ENCODE measurements at places on chromosomes 11 and 22.

DNA sequence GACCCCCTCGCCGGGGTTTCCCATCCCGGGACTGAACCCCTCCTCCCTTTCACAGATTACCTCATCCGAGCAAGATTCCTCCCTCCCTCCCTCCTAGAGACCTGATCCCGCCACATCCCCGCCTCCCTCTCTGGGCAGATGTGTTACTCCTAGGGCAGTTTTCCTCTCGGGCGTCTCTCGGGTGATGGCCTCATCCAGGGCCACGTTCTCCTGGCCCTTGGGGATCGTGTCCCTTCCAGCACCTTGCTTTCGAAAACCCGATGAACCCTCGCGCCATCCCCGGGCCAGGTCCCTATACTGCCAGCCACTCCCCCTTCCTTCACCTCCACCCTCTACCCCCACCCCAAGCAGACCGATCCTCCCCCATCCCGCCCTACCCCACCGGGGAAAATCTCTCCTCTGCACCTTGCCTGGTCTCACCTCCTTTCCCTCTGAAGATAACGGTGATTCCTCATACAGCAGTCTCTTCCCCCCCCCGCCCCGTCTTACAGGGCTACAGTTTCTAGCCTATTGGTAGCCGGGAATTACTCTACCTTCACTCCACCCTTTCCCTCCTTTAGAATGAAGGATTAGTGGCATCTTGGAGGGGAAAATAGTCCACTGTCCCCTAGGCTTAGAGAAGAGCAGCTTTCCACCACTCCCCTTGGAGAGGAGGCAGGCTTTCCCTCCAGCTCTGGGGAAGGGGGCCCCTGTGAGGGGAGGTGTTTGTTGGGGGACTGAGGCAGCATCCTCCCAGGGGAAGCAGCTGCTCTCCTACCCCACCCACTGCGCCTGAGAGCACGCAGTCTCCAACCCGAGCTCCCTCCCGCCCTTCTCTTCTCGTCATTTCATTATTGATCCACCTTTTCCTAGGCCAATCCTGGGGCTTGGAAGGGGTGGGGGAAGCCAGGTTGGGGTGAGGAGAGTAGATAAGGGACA is 1.2 kb downstream of the KMT2A start:
- DNase-seq = no peak

GRCh38 chr11:279040-279965 is 1.1 kb downstream of the NLRP6 start:
- no peak for DNase-seq

- DNase-seq = no peak
Measured at GRCh38 chr22:42893371-42894150, 36.5 kb upstream of the ARFGAP3 start.

- no peak for DNase-seq
Measured at GRCh38 chr22:36075230-36075629, 46.6 kb upstream of the RBFOX2 start.

DNA sequence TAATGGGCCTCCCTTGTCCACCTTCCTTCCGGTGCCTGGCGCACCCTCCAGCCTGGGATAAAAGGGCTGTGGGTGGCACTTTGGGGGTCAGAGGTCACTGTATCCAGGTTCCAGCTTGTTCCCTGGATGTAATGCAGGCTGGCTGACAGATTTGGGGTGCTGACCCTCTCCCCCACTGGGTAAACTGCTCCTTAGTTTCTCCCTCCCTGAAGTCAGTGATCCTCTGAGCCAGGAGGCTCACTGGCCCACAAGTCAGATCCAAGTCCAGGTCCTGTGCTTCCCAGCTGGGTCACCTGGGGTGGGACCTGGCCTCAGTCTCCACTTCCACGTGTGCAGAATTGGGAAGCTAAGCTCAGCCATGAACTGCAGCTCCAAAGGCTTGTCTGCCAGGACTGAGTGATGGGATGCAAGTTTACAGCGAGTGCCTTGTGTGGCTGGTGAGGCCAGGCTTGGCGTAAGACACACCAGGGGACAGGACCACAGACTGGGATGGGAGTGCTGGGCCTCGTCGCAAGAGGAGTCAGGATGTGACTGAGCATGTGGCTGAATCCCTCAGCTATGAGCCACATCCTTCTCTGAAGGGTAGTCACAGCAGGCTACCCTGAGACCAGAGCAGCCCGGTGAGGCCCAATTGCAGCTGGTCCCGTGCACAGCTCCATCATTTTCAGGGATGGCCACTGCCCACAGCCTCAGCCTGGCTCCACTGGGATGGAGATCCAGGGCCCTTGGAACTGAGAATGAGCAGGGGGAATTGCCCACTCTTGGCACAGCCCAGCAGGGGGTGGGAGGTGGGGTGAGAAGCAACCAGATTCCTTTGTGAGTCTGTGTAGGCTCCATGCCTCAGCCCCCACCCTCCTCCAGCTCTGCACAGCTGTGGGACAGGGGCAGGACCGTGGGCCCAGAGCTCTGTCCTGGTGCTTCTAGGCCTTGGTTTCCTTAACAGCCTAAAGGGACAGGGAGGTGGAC is 7.2 kb downstream of the SHISA8 start:
- DNase-seq = no peak

DNA sequence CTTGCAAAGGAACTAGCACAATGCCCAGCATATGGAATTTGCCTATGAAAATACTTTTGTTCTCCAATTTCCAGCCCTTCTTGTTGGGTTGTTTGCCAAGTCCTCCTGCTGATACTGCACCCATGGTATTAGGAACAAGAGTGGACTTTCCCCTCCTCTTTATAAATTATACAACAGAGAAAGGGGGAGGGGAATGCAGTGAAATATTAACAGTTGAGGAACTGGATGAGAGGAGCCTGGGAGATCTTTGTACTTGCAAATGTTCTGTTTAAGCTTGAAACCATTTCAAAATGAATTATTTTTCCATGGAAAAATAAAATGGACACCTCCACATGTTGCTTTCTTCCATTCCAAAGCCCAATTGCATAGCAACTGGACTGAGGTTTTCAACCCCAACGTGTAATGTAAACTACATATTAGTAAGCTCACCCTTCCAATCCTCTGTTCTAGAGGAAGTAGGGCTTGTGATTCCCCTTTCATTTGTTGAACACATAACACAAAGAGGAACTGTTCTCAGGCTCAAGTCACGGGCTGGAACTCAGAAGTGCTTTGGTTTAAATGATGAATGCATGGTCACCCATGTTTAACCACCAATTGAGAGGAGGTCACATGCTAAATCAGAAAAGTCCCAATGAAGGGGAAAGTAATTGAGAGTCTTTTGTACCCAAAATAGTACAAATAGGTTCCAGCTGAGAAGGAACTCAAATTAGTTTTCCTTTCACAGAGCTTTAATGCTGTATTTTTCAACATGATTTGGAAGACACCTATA is 66.2 kb upstream of the ZC3H12C start:
- peak; percentile 49 for DNase-seq

- no peak for DNase-seq
Measured at GRCh38 chr11:75029836-75030631, 41.3 kb downstream of the NEU3 start.

GRCh38 chr11:83682611-83682973 is 396.4 kb upstream of the CCDC90B start:
- no peak for DNase-seq

DNA sequence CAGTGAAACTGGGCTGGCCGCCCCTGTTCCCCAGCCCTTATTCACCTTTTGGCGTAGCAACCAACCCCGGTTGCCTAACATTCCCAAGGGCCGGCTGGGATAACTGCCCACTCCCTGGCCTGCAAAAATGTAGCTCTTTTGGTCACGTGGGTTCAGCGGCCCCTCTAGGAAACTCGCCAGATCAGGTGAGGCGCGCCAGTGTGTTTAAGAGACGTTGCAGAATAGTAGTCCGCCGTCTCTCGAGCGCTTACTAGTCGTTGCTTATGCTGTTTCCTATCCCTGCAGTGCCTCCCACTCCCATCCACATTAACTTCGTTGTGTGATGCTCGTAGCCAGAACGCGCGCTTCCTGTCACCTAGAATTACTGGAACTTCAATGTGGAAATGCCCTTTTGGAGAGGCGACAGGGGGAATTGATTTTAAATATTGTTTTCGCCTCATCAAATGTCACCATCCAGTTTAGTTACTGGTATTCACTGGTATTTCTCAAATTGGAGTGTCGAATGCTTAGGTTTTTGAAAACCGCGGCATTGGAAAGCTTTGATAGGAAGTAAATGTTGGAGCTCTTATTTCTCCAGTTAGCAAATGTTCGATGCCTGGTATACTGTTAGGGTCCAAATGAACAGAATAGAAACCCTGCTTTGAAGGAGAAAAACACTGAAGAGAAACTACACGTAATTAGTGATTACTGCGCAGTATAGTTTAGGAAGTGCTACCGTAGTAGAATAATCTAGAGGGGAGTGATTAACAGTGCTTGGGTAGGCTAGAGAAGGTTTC is 823 bp downstream of the CEP57 start:
- DNase-seq = peak; percentile 21

GRCh38 chr22:21948824-21949568 is 3.7 kb downstream of the PPM1F start:
- DNase-seq = no peak

- DNase-seq = no peak
Measured at GRCh38 chr11:106275151-106275550, 197.7 kb downstream of the AASDHPPT start.

DNA sequence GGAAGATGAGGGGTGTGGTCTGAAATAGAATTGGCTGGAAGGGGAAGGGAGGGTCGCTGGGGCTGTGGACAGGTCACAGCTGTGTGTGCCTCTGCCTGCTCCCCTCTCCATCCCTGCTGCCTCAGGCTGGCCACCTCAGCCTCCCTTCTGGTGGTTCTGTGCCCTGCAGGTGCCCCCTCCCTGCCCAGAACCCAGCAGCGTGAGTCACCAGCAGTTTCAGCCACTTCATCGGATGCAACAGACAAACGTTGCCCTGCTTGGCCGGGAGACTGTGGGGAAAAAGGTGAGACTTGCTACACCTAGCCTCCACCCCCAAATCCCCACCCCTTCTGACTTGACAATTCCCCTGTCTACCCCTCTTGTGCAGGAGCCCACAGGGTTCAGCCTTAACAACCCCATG is 21.8 kb upstream of the LRRC10B start:
- no peak for DNase-seq

- no peak for DNase-seq
Measured at GRCh38 chr11:35107861-35108260, 31.1 kb upstream of the CD44 start.

DNA sequence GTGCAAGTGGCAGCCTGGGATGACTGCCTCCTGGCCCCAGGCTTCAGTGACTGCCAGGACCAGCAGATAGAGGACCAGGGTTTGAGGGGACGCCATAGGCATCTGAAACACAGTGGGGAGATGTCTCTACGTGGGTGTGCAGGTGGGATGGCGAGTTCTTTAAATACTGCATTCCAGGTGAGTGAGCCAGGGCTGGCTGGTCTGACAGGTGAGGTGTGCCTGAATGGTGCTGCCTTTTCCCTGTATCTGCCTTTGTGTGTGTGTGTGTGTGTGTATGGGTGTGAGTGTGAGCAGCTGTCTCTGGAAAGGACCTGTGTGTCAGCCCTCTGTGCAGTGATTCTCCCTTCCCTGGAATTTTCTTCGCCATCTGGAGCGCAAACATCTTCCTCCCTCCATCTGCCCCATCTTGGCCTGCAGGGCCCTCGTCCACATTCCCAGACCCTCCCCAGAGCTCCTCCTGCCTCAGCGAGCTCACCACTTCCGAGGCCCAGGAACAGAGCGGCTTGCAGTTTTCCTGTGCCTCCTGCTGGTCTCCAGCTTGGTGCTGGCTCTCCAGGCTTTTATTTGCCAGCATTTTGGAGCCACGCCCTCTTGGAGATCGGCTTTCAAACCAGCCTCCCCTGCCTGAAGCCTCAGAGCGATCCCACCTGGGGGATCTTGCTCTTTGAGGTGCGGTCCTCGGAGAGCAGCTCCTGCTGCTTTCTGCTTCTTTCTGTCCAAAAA is at the start of gene GPHA2:
Gene GPHA2, minus strand, starts transcription at position 535 of the 723 bp plus-strand sequence. Its CDS starts 433 bp downstream, at position 102.
- DNase-seq = no peak

GRCh38 chr11:69215216-69215615 is 59.5 kb downstream of the SMIM38 start:
- DNase-seq = no peak

DNA sequence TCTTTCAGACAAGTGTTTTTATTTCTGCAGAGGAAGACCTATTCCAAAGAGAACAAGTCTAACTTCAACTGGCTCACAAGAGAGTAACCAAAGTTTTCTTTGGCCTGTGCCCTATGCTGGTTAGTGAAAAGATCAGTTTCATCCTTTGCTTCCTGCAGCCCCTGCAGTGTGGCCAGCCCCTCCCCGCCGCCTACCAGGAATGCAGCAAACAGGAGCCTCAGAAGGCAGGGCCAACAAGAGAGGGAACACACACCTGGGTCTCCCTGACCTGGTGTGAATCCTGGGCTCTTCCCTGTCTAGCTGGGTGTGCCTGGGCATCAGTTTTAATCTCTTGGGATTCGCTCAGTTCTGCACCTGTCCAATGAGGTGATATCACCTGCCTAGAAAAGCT is 21.5 kb upstream of the SCARF2 start:
- no peak for DNase-seq

DNA sequence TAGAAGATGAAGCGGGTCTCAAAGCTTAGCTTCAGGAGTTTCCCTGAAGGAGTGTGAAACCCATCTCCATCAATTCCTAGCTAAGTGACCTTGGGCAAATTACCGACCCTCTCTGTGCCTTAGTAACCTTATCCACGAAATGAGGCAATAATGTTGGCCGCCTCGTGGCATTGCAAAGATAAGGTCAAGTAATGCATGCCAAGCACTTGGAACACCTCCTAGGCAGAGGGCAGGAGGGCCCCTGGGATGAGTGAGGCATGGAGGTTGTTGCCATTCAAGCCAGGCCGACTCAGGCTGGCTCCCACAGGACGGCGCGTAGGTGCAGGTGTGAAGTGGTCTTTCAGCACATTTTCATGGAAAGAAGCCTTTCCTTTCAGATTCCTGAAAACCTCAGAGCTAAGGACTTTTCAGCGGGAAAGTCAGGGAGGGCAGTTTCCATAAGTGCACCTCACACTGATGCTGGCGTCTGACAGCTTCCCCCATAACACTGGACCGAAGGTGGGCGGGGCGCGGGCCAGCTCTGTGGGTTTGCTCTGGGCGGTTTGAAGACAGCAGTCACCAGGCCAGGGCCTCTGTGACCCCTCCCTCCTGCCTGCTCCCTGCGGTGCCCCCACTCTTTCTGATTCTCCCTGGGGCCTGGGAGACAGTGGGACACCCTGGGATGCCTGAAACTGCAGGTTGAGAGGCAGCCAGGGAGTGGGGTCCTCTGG is 25.2 kb downstream of the RPS6KA4 start:
- no peak for DNase-seq

- DNase-seq = no peak
Measured at GRCh38 chr11:91946397-91946951, 278.1 kb upstream of the FAT3 start.

GRCh38 chr11:128709402-128709801 is 15.5 kb downstream of the FLI1 start:
- no peak for DNase-seq

- no peak for DNase-seq
Measured at GRCh38 chr11:113728814-113729213, 22.7 kb upstream of the TMPRSS5 start.

DNA sequence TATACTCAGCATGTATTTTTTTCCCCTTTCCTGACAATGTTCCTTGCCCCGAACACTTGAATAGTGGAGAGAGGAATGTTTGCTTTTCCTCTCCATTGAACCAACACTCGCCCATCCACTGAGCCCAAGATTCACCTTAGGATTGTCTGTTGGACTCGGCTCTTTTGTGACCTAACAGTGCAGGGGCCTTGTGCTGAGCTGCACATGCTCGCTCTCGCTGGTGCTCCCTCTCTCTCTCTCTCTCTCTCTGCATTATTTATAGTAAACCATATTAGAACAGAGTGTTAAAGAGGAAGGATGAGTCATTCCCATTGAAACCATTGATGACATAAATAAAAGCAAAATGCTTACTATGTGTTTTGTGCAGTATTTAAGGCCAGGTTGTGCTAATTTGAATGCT is 20.7 kb downstream of the ZBTB16 start:
- DNase-seq = no peak

Data from hippocampal formation (tissue), 2 donors.